ENCODE measurements at places on chromosomes 2 and 18.
A peak's percentile ranks its signal among the peaks of the same experiment; 100 is the strongest.

GRCh38 chr2:20223407-20224163 lies 1.3 kb downstream of the SDC1 start:
- DNase-seq: peak; percentile 84

DNA sequence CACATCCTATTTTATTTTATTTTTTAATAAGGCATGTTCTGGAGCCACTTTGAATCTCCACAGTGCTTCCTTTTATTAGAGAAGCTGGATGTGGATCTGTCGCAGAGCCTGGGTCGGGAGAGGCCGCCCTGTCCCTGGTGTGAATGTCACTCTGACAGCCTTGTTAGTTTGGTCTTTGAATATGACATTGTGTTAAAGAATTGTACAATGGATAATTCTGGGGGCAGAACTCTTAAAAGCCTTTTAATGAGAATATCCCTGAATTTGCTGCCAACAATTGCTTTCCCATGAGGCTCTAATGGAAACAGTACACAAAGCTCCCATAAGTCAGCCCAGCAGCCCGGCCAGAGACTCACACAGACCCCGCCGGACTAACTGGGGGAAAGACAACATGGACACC lies 82.4 kb downstream of the MTCL1 start:
- DNase-seq: no peak

DNA sequence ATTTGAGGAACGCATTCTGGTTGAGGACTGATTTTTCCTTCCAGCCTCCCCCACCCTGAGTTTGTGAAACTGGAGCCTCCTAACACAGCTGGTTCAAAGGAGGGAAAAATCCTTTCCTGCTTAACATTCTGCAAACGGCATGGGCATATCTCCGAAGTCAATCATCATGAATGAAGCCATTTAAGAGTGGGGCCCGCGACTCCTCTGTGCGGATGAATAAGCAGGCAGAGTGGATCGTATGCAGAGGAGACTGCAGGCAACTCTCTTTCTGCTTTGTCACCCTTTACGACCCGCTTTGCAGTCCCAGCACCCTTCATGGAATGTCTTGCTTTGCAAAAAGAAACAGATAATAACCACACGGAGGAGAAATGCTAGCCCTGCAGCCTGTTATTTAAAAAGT lies 305.2 kb downstream of the CLIP4 start:
- no peak for DNase-seq

GRCh38 chr2:120301284-120301683 lies 44.7 kb upstream of the INHBB start:
- no peak for DNase-seq

- no peak for DNase-seq
Observed at GRCh38 chr2:180115675-180116074, 108.6 kb upstream of the CWC22 start.

- DNase-seq: no peak
Observed at GRCh38 chr2:196268538-196269338, 97.4 kb upstream of the STK17B start.

All from NCI-H1417 (cell line).